ENCODE measurements at places on chromosomes 1 and 21.

- H3K4me3 ChIP-seq: no peak overlapping the region
- H3K4me1 ChIP-seq: no peaks in the 10 kb centered on the region
- H3K27me3 ChIP-seq: no peaks in the 10 kb centered on the region
- no peaks in the 10 kb centered on the region for H3K36me3 ChIP-seq
These were observed 349.7 kb downstream of the RWDD3 start for GRCh38 chr1:95583661-95584210.

DNA sequence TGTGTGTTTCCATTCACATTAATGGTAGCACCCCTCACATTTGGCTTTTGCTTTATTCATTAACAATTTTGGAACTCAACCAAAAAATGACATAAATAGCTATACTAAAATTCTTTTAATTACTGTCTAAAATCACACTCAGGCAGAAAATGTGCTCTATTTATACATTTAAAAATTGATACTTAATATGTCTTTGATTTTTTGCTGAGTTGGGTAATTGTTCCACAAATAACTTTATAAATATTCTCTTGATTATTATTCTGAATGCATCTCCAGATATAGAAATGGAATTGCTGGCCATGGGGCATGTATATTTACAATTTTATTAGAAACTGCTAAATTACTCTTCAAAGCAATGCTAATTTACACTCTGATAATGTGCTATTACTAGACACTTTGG, 658.7 kb upstream of the CHRM3 start:
- H3K36me3 ChIP-seq: no peaks in the 10 kb centered on the region
- no peak for DNase-seq
- H3K4me3 ChIP-seq: no peak overlapping the region
- no peaks in the 10 kb centered on the region for H3K4me1 ChIP-seq

DNA sequence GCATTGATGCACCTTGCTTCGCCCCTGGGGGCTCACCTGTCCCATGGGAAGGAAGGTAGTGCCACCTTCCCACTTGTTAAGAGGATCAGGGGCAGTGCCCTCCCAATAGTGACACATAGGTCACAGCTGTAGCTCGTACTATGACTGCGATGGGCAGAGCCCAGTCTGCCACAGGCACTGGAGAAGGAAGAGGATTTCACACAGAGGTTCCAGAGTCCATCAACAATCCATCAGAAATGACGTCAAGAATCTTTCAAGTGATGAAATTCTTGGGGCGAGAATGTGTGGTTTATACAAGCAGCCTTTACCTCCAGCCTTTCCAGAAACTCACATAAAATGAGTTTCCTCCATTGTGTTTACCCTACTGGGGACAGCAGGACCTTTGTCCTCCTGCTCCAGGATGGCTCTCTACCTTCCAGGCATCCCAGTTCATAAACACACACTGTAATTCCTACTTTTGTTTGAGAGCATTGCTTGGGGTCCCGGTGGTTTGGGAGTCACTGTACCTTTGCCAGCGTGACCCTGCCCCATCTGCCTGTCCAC, 260.6 kb upstream of the VAMP3 start:
- no peak overlapping the region for H3K4me3 ChIP-seq
- no peaks in the 10 kb centered on the region for H3K36me3 ChIP-seq
- H3K27ac ChIP-seq: no peak overlapping the region
- H3K27me3 ChIP-seq: no peaks in the 10 kb centered on the region
- peaks cover 22% of the 10 kb centered on the region for H3K4me1 ChIP-seq

- H3K27ac ChIP-seq: no peak overlapping the region
- no peak overlapping the region for H3K4me3 ChIP-seq
- no peak for DNase-seq
These were observed 55.3 kb upstream of the DSCAM start for GRCh38 chr21:40902299-40902698.

DNA sequence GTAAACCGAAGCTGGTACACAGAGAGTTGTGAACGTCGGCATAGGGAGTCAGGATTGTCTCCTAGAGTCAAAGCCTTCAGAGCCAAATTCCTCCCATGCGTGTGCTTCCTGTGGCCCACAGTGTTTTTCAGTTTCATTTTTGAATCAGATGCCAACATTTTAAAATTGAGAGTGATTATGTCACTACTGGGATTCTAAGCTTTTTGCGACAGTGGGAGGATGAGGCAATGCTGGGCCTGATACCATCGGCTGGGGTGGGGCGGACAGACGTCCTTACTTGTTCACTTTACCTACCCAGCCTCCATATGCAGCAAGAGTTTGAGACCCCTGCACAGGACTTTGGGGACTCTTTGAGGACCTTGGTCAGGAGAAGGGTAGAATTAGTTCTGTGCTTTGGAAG, 1.3 kb upstream of the KLHDC7A start:
- H3K4me1 ChIP-seq: no peaks in the 10 kb centered on the region
- no peak for DNase-seq
- H3K27ac ChIP-seq: no peak overlapping the region
- no peaks in the 10 kb centered on the region for H3K36me3 ChIP-seq

DNA sequence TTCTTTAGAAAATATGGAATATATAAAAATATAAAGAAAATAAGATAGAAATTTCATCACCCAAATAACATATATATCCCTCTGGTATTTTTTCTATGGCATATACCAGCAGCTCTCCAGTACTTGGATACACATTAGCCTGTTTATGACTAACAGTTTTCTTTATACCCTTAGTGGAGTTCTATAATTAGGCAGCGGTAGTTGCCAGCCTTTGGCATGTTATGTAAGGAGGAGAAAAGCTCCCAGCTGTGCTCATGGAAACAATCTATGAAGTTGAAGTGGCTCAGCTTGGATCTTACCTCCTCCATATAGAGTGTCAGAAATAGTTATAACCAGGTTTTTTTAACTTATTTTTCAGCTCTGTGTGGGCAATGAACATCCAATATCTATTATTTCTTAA, 1636.8 kb downstream of the AMY1C start:
- DNase-seq: no peak
- H3K27me3 ChIP-seq: no peaks in the 10 kb centered on the region
- H3K36me3 ChIP-seq: no peaks in the 10 kb centered on the region
- H3K4me1 ChIP-seq: no peaks in the 10 kb centered on the region
- H3K4me3 ChIP-seq: no peak overlapping the region

Data from esophagus muscularis mucosa (tissue), 4 donors.